ENCODE measurements at places on chromosomes 16 and 17. TPM values are rescaled to one million over a fixed set of nuclear protein-coding genes. Genes with fewer than 3 reads are reported as not detected.

Gene OR3A1
- total RNA-seq, result not detected

DNA sequence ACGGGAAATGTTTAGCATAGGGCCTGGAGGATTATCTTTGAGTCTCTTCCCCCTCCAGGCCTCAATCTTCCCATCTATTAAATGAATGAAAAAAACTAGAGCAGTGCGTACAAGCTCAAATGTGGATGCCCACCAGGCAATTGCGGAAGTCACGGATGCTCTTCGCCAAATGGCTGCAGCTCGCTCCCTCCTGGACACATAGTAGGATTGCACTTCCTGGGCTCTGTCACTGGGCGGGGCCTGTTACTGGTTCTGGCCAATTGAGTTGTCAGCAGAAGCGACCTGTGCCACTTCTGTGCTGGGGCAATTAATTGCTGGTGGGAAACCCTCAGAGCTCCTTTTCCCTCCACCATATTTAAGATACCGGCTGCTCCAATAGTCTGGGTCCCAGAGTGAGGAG lies 168.2 kb upstream of the IRX6 start:
- DNase-seq, result no peak

- no peak for DNase-seq
Measured at GRCh38 chr16:46620266-46621005, 743 bp downstream of the SHCBP1 start.

DNA sequence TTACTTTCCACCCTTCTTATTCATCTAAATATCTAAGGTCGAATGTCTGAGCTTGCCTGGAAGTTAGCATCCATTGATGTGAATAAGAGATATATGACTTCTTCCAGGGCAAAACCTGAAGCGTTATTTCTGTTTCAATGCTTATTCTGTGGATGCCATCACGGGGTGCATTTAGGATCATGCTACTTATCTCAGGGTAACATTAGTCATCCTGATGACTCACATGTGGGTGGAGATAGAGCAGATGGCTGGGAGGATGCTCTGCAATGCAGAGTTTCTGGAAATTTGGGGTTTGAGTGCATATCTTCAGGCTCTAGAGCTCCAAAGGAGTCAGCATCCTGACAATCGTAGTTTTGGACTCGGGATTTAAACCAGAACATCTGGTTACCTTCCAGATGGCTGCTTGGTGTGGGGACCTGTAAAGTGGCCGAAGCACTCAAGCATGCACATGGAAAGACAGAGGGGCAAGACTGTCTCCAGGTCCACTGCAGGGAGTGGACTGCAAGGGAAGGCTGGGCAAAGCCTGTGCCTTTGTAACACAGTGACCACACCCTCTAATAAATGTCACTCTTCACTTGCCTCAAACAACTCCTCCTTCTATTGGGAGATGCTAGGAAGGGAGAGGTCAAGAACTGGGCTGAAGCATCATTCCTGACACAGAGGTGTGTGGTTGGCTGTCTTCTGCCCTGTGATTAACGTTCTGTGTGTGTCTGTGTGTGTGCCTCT lies 175.2 kb upstream of the SALL1 start:
- no peak for DNase-seq

DNA sequence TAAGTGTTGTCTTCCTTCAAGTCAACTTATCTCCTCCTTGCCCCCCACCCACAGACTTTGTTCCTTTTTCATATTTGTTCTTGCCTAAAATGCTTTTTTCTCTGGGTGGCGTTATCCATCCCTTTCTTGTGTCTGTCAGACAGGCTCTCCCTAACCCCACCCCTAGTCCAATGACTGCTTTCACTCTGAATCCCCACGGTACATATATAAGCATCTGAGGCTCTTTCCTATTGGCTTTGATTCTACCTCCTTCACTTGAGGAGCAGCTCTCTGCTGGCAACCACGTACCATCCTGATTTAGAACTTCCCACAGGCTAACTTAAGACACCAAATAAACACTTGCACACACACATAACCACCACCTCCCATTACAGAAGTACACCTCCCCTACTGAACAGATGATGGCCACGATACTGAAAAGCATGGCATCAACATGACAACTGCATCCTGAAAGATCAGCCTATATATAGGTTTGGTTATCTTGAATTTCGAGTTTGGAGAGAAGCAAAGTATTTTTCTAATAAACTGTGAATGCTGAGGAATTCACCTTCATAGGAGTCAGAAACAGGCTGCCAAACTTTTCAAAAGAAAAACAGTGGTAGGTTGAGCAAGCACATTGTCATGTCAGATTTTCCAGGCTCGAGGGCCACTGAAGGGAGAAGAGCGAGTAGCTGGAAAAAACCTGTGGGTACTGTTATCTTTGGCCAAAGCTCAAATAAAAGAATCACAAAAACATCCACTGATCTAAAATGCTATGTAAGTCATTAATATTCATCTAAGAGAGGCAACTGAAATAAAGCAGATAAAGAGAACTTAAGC lies 24.3 kb downstream of the STAT3 start:
- no peak for DNase-seq

All from ureter (tissue), 1 donor.